ENCODE measurements at places on chromosomes 7 and 10.

DNA sequence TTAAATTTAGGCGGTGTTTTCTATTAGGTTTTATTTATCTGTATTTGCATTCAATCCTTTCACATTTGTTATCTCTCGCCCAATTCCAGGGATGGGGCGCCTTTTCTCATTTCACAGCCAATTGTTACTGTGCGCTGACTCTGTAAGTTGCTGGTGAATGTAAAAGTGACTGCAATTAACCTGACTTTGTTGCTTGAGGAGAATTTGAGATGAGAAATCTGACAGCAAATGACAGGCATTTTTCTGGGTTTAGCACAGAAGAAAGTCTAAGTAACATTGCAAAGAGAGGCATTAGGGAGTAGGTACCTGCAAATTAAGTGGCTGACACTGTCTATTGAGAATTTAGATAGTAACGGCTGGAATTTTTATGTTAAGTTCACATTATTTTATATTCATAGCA lies 16.6 kb downstream of the FOXP2 start:
- DNase-seq: no peak

DNA sequence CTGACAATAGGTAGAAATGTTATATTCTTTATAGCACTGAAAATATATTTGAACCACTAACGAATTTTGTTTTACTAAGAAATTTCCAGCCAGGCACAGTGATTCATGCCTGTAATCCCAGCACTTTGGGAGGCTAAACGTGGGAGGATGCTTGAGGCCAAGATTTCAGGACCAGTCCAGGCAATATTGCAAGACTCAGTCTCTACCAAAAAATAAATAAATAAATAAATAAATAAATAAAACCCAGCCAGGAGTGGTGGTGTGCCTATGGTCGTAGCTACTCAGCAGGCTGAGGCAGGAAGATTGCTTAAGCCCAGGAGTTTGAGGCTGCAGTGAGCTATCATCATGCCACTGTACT lies 39.8 kb downstream of the PIP4K2A start:
- no peak for DNase-seq

GRCh38 chr10:61342858-61343572 lies 110.2 kb downstream of the TMEM26 start:
- DNase-seq: peak; percentile 14

DNA sequence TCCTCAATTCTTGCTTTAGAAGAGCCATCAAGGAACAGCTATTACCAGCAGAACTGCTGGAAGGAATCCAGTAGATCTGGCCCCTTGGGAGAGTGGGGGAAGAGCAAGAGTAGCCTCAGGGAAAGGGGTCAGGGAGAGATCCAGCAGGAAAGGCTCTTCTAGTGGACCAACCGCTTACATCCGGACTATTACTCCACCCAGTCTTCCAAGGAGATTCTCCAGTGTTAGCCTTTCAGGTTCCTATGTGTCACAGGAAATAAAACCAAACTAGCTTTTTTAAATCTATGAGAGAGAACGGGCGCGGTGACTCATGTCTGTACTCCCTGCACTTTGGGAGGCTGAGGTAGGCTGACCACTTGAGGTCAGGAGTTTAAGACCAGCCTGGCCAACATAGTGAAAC lies 34.3 kb downstream of the TET1 start:
- DNase-seq: no peak

DNA sequence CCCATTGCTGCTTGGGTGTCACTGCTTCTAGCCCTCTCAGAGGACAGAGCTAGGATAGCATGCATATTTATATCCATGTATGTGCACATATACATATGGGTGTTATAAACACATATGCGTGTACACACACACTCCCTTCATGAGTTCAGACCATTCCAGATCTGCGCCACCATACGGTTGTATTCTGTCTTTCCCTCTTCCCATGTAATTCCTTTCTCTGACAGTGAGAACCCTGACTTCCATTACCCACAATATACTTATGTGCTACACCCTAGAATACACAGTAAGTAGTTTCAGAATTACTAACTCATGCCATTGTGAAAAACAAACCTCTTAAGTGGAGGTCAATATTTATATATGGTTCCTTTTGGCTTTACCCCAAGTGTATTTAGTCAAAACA lies 116.6 kb upstream of the SAMD8 start:
- no peak for DNase-seq

DNA sequence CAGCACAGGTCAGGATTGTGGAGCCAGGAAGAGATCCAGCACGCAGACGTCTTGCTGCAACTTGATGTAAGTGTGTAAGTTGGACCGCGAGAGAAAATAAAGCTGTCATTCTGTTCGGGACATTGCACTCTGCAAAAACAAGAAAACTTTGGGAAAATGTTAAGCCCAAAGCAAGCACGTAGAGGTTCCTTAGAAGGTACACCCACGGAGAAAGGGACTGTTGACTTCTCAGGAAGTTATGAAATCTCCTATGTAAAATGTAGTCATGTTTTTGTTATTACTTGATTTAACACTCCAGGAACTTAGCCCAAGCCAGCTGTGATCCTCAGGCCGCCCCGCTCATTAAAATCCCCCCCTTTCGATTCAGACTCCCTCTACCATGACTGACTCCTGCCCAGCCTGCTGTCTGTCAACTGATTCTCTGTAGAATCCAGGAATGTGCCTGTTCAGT lies 196.1 kb upstream of the TCF7L2 start:
- DNase-seq: no peak

DNA sequence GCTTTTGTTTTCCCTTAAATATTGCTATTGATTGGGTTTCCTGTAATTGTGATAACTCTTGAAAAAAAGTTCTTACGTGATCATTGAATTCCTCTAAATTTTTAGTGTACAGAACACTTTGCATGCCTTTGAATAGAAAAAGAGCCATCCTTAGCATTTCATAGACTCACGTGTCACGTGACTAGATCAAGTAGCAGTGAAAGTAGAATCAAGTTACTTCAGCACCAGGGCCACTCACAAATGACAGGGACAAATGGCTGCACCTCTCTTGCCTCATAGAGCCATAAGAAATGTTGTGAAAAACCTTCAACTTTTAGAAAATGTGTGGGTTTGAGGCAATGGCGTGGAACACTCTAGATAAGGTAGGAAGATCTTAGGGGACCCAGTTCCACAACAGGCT lies 203.8 kb downstream of the ZEB1 start:
- no peak for DNase-seq

GRCh38 chr7:99762680-99763327 lies 21.2 kb downstream of the CYP3A4 start:
- DNase-seq: no peak

- DNase-seq: no peak
These were observed 63.2 kb upstream of the BMPER start for GRCh38 chr7:33842150-33842549.

- DNase-seq: peak; percentile 54
These were observed 36.3 kb downstream of the ARID5B start for GRCh38 chr10:61937631-61938351.

DNA sequence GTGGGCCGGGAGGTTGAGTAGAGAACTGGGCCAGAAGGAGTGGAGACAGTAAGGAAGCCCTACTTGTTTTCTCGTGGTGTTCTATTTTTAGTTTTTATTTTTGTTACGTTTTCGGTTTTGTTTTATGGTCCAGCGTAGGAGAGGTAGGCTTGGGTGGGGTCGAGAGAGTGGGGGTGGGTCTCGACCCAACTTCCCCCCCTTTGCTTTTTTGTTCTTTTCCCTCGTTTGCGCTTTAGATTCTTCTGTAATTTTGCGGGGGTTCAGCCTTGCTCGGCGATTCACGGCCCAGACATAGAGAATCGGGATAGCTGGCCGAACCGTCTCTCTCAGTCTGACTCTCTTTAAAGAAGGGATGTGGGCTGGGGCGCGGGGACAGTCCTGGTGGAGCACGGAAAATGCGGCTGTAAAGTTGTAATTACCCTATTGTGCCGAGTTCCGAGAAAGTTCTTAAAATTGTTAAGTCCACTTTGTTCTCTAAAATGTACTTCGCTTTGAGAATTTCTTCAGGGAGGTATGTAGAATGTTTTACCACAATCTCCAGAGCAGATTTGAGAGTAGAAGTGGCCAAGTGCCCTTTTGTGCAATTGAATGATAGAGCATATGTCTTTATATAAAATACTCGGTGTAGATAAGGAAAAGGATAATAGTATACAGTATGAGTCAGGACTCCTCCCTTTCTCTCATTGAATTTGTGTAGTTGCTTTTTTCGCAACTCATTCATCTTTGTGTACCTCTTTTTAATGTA lies 816 bp downstream of the DMTF1 start:
- peak; percentile 44 for DNase-seq

- DNase-seq: no peak
These were observed 13.6 kb downstream of the OPTN start for GRCh38 chr10:13113544-13113943.
